ENCODE measurements at places on chromosomes 4 and X.

DNA sequence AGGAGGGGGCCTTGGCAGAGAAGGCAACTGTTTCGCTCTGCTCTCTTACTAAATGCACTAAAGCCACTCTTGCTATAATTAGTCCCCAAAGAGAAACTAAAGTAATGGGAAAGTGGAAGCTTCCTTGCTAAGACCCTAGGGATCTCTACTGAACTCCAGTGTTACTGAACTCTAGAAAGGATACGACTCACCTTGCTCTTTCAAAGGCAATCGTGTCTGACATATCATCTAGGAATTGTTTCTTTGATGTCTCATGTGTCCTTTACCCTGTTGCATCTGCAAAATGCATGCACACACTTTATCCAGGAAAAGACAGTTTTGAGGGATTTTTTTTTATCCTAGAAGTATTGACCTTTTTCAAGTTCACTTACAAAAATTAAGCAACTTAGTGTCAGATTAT is 148.1 kb upstream of the FAM9B start:
- no peak for DNase-seq

DNA sequence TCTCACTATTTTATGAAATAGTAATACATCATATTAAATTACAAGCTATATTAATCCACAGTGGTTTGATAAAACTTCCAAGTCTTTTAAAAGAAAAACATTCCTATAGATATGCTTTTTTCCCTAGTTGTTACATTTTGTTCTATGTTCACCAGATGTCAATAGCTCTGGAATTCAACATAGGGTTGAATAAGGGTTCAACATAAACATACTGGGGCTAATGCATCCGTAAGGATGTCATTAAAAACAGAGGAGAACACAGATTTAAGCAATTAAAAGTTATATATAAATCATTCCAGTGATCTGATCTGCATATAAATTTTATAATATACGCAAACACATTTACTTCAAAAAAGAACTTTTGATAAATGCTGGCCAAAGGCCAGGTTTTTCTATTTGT is 32.5 kb downstream of the SULT1B1 start:
- no peak for DNase-seq

- no peak for DNase-seq
These were observed 1900.8 kb upstream of the PCDH10 start for GRCh38 chr4:131248314-131248713.

- DNase-seq, result no peak
These were observed 173.6 kb downstream of the CORIN start for GRCh38 chr4:47664051-47664826.

GRCh38 chrX:154376774-154377173 is 2.3 kb upstream of the EMD start:
- no peak for DNase-seq

- no peak for DNase-seq
These were observed 332.4 kb downstream of the PCDH7 start for GRCh38 chr4:31052519-31052918.

DNA sequence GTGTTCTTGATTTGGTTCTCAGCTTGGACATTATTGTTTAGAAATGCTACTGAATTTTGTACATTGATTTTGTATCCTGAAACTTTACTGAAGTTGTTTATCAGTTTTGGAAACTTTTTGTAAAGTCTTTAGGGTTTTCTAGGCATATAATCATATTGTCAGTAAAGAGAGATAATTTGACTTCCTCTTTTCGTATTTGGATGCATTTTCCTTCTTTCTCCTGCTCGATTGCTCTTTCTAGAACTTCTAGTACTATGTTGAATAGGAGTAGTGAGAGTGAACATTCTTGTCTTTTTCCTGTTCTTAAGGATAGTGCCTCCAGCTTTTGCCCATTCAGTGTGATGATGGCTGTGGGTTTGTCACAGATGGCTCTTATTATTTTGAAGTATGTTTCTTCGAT is 24.1 kb downstream of the TMPRSS11A start:
- no peak for DNase-seq

DNA sequence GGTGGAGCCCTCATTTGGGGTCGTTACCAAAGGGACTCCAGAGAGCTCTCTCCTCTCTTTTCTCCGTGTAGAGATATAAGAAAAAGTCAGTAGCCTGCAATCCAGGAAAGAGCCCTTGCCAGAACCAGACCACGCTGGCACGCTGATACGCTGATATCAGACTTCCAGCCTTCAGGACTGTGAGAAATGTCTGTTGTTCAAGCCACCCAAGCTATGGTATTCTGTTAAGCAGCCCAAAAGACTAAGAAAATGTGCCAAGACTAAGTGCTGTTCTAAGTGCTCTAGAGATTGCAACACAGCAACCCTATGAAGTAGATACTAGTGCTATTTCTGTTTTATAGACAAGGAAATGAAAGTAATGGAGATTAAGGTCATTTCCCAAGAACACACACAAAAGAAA is 205.7 kb downstream of the CAMK2D start:
- no peak for DNase-seq

DNA sequence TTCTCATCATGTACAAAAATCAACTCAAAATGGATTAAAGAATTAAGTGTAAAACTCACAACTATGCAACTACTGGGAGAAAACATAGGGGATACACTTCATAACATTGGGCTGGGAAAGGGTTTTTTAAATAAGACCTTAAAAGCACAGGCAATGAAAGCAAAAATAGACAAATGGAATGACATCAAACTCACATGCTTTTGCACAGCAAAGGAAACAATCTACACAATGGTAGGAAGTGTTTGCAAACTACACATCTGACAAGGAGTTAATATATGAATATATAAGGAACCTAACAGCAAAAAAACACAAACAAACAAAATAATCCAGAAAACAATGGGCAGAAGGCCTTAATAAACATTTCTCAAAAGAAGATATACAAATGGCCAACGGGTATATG is 57.9 kb downstream of the FREM3 start:
- no peak for DNase-seq

DNA sequence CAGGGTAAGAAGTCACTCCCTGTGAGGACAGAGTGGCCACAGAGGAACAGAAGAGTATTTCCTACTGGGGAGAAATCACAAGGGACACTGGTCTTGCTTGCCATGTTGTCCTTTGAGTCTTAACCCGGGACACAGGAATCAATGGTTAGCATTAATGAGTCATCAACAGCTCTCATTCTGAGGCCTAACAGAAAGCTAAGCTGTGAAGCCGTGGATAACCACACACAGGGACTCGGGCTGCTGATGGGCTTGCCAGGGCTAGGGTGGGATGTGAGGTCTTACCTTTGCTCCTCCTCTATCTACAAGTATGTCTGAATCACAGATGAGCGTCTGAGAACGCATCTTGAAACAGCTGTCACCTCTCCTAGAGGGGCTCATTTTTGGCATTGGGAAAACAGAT is 22.2 kb downstream of the HELT start:
- DNase-seq, result no peak

DNA sequence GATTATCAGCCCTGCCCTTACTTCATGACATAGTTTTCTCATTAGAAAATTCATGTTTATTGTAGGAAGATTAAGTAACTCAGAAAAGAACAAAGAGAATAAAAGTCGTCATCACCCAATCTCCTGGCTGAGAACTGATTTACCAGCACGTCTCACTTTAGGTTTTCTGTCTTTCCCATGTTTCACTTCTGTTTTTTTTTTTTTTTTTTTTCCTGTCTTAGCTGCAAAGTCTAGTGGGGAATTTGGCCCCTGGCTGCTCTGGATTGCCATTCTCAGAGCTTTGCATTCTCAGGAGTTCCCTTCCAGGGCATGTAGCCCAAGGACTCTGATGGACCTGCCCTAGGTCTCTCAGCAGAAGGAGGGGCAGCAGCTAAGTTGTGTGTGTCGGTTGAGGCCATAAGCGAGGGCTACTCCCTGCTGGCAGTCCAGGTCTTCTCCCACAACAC is 57.8 kb downstream of the TMEM131L start:
- DNase-seq, result no peak

DNA sequence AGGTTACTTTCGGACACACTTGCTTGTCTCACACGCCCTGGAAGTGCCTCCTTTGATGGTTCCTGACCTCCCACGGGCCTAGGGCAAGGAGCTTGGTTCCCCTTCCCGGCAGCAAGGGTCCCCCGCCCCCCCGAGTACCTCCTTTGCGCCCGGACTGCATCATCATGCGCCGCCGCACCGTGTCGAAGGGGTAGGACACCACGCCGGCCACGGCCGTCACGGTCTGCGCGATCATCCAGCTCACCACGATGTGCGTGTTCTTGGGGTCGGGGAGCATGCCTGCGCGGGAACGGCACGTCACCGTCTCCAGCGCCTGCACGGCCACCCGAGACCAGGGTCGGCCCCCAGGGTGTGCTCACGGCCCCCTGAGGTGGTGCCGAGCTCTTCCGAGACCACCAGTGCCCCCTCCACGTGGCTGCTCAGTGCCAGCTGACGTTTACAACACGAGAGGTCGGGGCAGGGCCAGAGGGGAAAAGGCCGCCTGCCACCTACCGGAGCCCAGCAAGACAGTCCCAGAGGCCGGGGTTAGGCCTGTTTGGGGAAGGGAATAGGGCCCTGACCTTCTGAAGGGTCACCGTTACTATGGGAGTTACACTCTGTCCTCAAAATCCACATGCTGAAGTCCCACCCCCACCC is 4.7 kb downstream of the SLC25A6 start:
- no peak for DNase-seq

DNA sequence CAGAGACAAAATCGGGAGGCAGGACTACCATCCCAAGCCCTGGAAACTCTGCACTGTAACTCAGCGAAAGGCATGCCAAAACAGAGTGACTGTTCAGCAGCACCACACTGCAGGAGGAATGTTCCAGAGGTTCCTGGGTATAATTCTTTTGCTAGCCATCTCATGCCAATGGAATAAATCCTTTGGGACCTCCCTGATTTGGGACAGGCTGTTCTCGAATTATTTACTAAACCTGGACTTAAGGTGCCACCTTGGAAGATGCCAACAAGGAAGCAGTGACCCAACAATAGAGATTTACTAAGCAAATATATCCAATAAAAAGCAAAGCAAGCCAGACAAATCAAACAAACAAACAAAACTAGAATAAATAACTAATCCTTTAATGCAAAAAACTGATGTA is 9.3 kb downstream of the AADAT start:
- no peak for DNase-seq

DNA sequence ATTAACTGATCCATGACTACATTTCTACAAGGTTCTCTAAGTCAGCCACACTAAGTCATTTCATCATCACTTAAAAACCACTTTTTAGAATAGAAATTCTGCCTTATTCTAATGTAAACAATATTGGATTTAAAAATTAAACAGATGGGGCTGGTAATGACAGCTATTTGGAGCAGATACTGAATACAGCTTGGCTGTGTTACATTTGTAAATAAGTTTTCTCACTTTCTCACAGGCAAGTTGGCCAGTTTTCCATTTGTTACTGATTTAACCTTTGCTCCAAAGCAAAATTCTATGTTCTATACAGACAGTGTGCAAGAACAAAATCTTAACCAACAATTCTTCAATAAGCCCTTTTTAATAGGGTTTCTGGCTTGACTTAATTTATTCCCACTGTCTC is 370.7 kb downstream of the GRIA2 start:
- no peak for DNase-seq

- no peak for DNase-seq
These were observed 64.5 kb downstream of the DCHS2 start for GRCh38 chr4:154427149-154427548.

DNA sequence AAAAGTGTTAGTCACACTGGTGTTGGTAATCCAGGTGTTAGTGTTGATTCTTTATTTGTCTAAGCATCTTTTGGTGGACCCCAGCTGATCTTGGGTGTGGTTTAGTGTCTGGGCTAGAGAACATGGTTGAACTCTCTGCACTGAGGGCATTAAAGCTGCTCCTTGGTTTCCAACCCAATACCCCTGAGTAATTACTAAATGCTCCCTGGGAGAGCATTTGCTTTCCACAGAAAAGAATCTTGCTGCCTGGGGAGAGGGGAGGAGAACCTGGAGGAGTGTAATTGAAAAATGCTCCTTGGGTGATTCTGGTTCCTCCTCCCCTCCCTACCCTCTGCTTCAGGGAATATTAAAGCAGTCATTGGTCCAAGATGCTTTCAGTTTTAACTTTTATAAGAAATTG is 3.1 kb downstream of the GUCY1B1 start:
- no peak for DNase-seq

DNA sequence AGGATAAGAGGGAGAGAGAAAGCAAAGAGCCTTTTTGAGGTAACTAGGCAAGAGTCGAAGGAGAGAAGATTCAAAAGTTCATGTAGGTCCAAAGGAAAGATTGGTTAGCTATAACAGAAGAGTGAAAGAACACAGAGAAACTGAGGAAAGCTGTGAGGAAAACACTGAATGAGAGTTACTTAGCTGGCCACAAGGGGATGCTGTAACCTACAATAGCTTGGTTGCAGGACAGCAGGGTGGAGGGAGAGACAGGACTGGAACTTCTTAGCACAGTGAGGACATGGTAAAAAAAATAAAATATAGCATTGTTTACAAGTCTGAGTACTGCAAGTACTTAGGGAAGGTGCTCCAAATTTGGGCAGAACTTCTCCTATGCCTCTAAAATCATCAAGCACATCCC is 48.3 kb downstream of the RAI2 start:
- DNase-seq, result no peak

DNA sequence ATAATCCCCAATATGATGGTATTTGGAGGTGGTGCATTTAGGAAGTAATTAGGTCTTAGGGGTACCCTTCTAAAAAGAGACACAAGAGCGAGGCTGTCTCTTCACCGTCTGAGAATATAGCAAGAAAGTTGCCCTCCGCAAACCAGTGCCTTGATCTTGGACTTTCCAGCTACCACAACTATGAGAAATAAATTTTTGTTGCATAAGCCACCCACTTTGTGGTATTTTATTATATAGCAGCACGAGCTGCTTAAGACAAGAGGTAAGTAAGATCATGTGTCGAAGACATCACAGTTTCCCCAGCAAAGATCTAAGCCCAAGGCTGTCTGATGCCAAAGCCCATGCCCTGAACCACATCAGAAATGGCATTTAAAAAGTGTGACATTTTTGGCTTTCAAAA is 9.6 kb upstream of the EXOSC9 start:
- no peak for DNase-seq

GRCh38 chr4:52036886-52037530 is 1.1 kb downstream of the SGCB start:
- DNase-seq, result no peak

GRCh38 chrX:69555481-69556041 is 51.4 kb downstream of the NALF2 start:
- DNase-seq, result no peak

- no peak for DNase-seq
These were observed 21.3 kb upstream of the MXD4 start for GRCh38 chr4:2283199-2283711.

DNA sequence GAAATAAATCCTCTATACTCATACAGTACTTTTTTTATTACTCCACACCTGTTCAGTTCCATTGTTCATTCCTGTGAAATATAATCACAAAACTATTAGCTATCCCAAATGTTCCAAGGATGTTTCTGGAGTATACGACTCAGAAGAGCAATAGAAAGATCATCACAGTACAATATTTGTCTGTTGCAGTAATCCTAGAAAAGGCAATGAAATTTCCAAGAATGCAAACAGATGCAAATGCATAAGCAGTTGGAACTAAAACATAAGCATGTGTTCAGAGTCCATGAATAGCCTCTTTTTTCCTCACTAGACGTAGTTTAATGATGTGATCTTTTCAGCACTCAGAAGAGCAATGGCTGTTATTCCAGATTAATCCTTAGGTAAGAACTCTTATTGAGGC is 55.2 kb downstream of the RTL3 start:
- no peak for DNase-seq

All from GM18507 (cell line).